ENCODE measurements at places on chromosomes 7 and 10. TPM values are rescaled to one million over a fixed set of nuclear protein-coding genes. Genes with fewer than 3 reads are reported as not detected.

GRCh38 chr7:152975076-152975475, 215.5 kb downstream of the ACTR3B start:
- no peak for DNase-seq

DNA sequence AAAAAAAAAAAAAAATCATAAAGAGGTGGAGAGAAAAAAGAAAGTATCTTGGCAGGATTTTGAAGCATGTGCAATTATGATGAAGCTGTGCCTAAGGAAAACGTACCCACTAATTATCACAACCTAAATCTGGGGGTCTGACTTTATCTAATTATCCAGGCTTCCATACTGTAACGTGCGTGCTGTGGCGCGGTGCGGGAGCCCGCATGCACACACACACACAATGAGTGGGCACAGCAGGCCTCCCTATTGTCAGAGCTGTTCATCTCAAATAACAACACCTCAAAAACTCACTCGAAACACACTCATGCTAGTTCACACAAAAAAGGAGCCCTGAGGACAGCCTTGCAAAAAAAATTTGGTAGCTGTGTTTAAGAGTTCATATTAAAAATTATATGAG, 31.9 kb downstream of the BEND7 start:
- DNase-seq: no peak

POU6F2 gene
- total RNA-seq: not detected

RELN gene
- total RNA-seq: 3.7 TPM

Measured in lower lobe of right lung (tissue), 2 donors.